ENCODE measurements at places on chromosomes 4 and X.

DNA sequence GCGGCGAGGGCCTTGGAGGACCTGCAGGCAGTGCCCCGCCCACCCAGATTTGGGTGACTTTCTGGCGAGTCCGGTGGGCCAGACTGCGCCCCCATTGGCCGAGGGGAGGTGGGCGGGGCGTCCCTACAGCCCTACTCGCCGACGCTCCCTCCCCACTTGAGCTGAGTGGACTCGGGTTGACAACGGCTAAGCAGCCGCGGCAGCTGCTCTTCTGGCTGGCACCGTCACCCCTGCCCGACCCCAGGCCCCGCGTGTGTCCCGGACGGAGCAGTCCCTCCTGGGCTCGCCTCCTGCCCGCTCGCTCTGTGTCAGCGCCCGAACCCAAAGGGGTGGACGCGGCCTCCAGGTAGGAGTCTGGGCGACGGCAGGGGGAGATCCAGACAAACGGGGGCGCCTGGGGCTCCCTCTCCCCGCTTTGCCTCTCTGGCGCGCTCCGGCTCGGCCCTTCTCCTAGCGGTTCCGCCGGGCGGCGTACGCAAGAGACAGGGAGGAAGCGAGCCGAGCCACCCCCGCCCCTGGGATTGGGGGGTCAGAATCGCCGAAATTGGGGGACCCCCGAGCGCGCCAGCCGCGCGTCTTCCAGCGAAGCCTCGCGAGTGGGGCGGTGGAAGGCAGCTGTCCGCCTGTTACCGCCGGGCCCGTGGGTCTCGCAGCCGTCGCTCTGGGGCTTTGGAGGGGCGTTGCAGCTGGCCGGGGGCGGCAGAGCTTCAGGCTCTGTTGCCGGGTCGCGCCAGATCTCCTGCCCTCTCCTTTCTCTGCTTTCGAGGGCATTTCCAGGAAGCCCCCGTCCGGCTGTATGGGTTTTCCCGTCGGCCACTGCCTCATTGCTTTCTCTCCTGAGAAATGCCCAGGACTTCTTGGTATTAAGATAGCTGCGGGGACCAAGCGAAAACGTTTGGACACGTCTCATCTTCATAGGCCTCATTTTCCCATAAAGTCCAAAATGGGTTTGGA is 46.3 kb downstream of the STARD8 start:
- no peak for DNase-seq

DNA sequence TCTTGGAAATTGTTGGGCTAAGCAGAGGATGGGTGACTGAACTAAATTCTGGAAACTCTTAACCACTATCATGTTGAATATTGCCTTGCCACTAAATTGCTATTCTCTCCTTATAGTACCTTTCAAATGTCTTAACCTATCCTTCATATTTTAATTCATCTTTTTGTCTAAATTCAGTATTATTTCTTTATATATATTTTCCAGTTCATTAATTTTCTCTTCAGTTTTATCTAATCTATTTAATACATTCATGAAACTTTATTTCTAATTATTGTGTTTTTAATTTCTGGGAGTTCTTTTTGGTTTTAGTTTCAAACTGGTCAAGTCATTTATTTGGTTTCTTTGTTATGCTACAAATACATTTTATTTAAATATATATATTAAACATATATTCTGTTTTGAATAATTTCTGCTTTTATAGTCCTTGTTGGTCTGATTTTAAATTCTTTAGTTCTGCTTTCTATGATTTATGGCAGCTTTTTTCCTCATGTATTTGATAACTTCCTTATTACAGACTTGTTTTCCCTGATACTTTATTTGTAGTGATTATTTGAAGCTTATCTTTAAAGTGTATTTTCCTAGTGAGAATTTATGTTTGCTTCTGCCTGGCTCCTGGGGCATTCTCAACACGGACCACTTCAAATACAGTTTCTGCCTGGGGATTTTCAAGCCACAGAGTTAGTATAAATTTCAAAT is 8.5 kb upstream of the GUCY1A1 start:
- no peak for DNase-seq

GRCh38 chrX:132900633-132901293 is 57.7 kb downstream of the HS6ST2 start:
- no peak for DNase-seq

DNA sequence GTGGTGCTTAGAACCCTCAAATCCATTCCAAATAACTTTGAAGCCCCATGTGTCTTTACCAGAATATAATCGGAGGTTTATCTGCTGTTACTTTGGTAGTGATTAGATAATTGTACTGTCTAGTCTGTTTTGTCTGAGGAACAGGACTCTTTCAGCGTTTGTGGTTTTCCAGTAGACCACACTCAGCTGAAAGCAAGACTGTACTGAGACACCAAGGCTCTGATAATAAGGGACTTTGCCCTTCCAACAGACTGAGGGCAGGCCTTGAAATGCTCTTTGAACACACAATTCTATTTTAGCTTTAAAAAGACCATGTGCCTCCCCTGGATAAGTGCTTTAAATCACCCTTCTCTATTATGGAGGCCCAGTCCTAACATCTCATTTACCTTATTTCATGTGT is 76.1 kb downstream of the KLHL8 start:
- no peak for DNase-seq

GRCh38 chr4:734075-734474 is 28.4 kb downstream of the PCGF3 start:
- no peak for DNase-seq

GRCh38 chr4:13024147-13025105 is 459.7 kb downstream of the RAB28 start:
- DNase-seq: no peak

DNA sequence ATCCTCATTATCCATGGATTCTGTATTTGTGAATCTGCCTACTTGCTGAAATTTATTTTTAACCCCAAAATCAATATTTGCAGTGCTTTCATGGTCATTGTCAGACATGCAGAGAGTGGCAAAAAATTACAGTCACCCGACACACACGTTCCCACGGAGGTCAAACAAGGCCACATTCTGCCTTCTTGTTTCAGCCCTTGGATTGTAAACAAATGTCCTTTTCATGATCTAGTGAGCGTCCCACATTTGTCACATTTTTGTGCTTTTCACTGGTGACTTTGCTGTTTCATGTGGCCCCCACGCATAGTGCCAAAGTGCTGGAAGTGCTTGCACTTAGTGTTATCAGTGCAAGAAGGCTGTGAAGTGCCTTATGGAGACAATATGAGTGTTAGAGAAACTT is 45.0 kb downstream of the SOD3 start:
- DNase-seq: no peak

- no peak for DNase-seq
Measured at GRCh38 chr4:41405464-41406112, 132.4 kb upstream of the LIMCH1 start.

- DNase-seq: no peak
Measured at GRCh38 chr4:182809417-182810102, 107.6 kb downstream of the DCTD start.

GRCh38 chr4:143406523-143406922 is 69.8 kb downstream of the GAB1 start:
- DNase-seq: no peak

All from HS-27A (cell line).